ENCODE measurements at places on chromosomes 6 and 20. TPM values are rescaled to one million over a fixed set of nuclear protein-coding genes. Genes with fewer than 3 reads are reported as not detected.

The SRXN1 gene
- polyA plus RNA-seq, result 49.9 TPM

The TM9SF4 gene
- 65.5 TPM for polyA plus RNA-seq

GRCh38 chr20:33963751-33964150 lies 30.0 kb upstream of the RALY start:
- no peak for DNase-seq
- H3K4me3 ChIP-seq, result no peak overlapping the region
- no peak overlapping the region for H3K27ac ChIP-seq

The SERPINB1 gene
- 71.9 TPM for polyA plus RNA-seq

The REM1 gene
- not detected for polyA plus RNA-seq
